ENCODE measurements at places on chromosomes 1 and 21. TPM values are rescaled to one million over a fixed set of nuclear protein-coding genes. Genes with fewer than 3 reads are reported as not detected.

The FNDC10 gene
- total RNA-seq = 7.9 TPM

The CFHR4 gene
- not detected for total RNA-seq

The VPS13D gene
- total RNA-seq = 30.7 TPM

The MPL gene
- not detected for total RNA-seq

The DCDC2B gene
- total RNA-seq = not detected

The RGSL1 gene
- not detected for total RNA-seq

The ESRRG gene
- total RNA-seq = 1.7 TPM

The C1QTNF12 gene
- 2.8 TPM for total RNA-seq

The UTS2 gene
- total RNA-seq = not detected

The LRRC38 gene
- total RNA-seq = 4.8 TPM

GRCh38 chr21:38080888-38081287 lies 164.6 kb upstream of the KCNJ6 start:
- H3K4me1 ChIP-seq = no peaks in the 10 kb centered on the region
- H3K36me3 ChIP-seq = no peaks in the 10 kb centered on the region
- no peak for DNase-seq
- no peak overlapping the region for H3K27ac ChIP-seq

DNA sequence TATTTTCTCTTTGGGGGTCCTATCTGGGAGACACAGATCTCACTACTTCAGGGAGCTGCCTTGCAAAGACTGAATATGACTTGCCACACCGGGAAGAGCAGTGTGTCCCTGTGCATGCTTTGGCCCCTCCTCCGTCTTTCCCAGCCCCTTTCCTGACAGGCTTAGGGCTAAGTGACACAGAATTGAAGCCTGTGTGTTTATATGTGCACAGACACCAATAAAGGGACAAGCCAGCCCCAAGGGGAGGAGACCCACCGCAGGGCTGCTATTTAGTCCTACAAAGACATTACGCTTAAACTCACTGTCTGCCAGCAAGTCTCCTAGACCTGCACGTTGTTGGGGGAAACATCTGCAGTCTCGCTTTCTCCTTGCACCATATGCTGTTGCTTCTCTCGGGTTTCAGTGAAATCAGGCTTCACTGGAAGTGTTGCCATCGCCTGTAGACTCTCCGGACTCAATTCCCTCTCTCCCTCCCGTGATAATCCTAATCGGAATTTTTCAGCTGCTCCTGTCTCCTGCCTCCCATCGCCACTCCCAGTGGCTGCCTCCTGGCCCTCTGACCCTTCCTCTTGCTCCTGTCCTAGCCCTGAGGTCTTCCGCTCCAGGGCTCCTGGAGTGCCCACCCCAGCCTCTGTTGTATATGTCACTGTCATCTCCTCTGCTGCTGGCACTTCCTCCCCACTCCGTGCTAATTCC lies 58.5 kb upstream of the LRRC53 start:
- H3K27ac ChIP-seq = no peak overlapping the region
- H3K4me1 ChIP-seq = no peaks in the 10 kb centered on the region
- no peak for DNase-seq

GRCh38 chr1:39529901-39530535 lies 38.6 kb downstream of the BMP8A start:
- no peak overlapping the region for H3K4me3 ChIP-seq
- H3K4me1 ChIP-seq = no peaks in the 10 kb centered on the region
- H3K27me3 ChIP-seq = no peaks in the 10 kb centered on the region
- H3K27ac ChIP-seq = no peak overlapping the region
- no peak for DNase-seq

GRCh38 chr1:92851729-92852128 lies 19.9 kb downstream of the RPL5 start:
- H3K4me1 ChIP-seq = no peaks in the 10 kb centered on the region
- no peaks in the 10 kb centered on the region for H3K36me3 ChIP-seq
- H3K27me3 ChIP-seq = no peaks in the 10 kb centered on the region

- no peaks in the 10 kb centered on the region for H3K36me3 ChIP-seq
- no peak for DNase-seq
- no peak overlapping the region for H3K4me3 ChIP-seq
- H3K27ac ChIP-seq = no peak overlapping the region
These were observed 97.0 kb upstream of the IFFO2 start for GRCh38 chr1:19053486-19053885.

GRCh38 chr1:37438869-37439343 lies 35.5 kb upstream of the ZC3H12A start:
- H3K36me3 ChIP-seq = no peaks in the 10 kb centered on the region
- H3K27me3 ChIP-seq = peaks cover 18% of the 10 kb centered on the region
- no peaks in the 10 kb centered on the region for H3K4me1 ChIP-seq

- DNase-seq = no peak
- peaks cover 67% of the 10 kb centered on the region for H3K27me3 ChIP-seq
- H3K27ac ChIP-seq = no peak overlapping the region
- no peaks in the 10 kb centered on the region for H3K4me1 ChIP-seq
These were observed 20.9 kb downstream of the S100A7A start for GRCh38 chr1:153437236-153437635.

GRCh38 chr1:58576325-58576726 lies 726 bp downstream of the TACSTD2 start:
- H3K27ac ChIP-seq = peak overlapping the region; percentile 88

DNA sequence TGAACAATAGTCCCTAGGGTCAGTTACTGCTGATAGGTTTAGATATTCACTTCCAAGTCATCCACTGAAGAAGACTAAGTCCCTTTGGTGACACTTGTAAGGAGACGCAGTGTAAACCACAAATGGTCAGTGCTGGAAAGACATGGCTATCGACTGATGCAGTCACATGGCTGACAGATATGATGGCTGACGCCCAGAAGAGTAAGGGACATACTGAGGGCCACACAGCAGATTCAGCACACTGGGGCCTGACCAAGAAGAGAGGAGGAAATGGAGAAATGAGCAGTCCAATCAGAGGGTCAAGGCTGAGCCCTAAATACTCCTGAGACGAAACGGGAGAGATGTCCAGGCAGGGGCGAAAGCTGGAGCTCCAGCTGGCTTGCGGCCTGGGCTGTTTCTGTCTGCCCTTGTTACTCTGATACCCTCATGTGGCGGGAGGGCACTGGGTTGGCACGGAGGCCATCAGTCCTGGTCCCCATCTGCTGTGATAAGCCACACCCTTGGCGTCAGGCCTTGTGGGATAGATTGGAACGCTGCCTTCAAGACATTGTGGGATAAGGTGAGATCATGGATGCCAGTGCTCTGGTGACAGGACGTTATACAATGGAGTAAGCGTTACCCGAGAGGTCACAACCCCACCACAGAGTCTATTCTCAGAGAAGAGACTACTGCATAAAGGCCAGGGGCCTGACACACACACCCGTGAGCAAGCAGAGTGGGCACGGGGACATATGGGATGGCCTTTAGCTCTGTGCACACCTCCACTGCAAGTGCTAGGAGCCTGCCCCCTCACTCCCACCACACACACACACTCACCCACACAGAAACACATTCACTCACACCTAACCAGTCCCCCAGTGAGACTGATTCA lies 158.4 kb downstream of the TRABD2B start:
- H3K27ac ChIP-seq = no peak overlapping the region
- H3K4me1 ChIP-seq = no peaks in the 10 kb centered on the region
- no peak overlapping the region for H3K4me3 ChIP-seq
- no peak for DNase-seq
- H3K27me3 ChIP-seq = no peaks in the 10 kb centered on the region

GRCh38 chr1:24641646-24642151 lies 1.4 kb upstream of the SRRM1 start:
- DNase-seq = no peak
- peaks cover 15% of the 10 kb centered on the region for H3K36me3 ChIP-seq
- H3K27ac ChIP-seq = no peak overlapping the region
- H3K4me1 ChIP-seq = peaks cover 28% of the 10 kb centered on the region
- no peaks in the 10 kb centered on the region for H3K27me3 ChIP-seq
- peak overlapping the region; percentile 77 for H3K4me3 ChIP-seq

- peak; percentile 64 for DNase-seq
- peaks cover 7% of the 10 kb centered on the region for H3K4me1 ChIP-seq
- H3K36me3 ChIP-seq = no peaks in the 10 kb centered on the region
These were observed 7.3 kb upstream of the PMVK start for GRCh38 chr1:154943649-154944400.

GRCh38 chr1:228279011-228279721 lies 71.3 kb downstream of the OBSCN start:
- H3K27ac ChIP-seq = no peak overlapping the region
- H3K27me3 ChIP-seq = no peaks in the 10 kb centered on the region
- peaks cover 3% of the 10 kb centered on the region for H3K36me3 ChIP-seq
- no peak for DNase-seq
- H3K4me1 ChIP-seq = peaks cover 4% of the 10 kb centered on the region

GRCh38 chr1:5989286-5989605 lies 3.0 kb downstream of the NPHP4 start:
- H3K4me3 ChIP-seq = no peak overlapping the region
- peaks cover 14% of the 10 kb centered on the region for H3K4me1 ChIP-seq
- DNase-seq = no peak
- H3K27me3 ChIP-seq = no peaks in the 10 kb centered on the region
- H3K36me3 ChIP-seq = no peaks in the 10 kb centered on the region
- no peak overlapping the region for H3K27ac ChIP-seq

DNA sequence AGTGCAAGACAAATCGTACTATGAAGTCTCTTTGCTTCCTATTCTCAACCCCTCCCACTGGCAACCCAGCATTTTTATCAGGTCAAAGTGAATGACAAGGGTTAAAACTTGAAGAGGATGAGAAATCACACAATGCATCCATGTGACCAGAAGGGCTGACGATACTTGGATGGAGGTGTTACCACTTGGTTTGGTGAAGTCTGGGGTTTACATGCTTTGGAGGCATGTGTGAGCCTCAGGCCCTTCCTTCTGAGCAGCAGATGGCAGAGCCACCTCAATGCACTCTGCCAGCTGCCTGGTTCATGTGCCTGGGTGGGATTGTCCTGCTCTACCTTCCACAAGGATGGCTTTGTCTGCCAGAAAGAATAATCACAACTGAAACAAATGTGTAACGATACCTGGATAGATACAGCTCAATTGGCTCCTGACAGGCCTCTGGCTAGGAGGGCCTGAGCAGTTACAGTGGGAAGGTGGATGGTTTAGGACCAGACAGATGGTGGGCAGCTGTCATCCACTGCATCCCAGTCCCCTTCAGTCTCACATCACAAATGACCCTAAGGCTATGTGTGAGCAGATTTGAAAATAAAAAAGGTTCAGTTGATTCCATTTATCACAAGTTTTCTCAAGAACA lies 51.5 kb upstream of the CNIH3 start:
- no peak for DNase-seq
- H3K4me3 ChIP-seq = peak overlapping the region; percentile 0
- H3K4me1 ChIP-seq = peaks cover 59% of the 10 kb centered on the region
- H3K27ac ChIP-seq = peak overlapping the region; percentile 90

- no peak overlapping the region for H3K27ac ChIP-seq
- peak; percentile 92 for DNase-seq
- peaks cover 17% of the 10 kb centered on the region for H3K4me1 ChIP-seq
- H3K36me3 ChIP-seq = no peaks in the 10 kb centered on the region
- no peaks in the 10 kb centered on the region for H3K27me3 ChIP-seq
These were observed 27.5 kb upstream of the EPB41 start for GRCh38 chr1:28886731-28887418.

GRCh38 chr1:53092659-53093450 lies 30.8 kb downstream of the PODN start:
- H3K27ac ChIP-seq = no peak overlapping the region
- H3K27me3 ChIP-seq = no peaks in the 10 kb centered on the region
- H3K4me3 ChIP-seq = no peak overlapping the region
- H3K36me3 ChIP-seq = no peaks in the 10 kb centered on the region

GRCh38 chr1:89974256-89974655 lies 20.7 kb upstream of the ZNF326 start:
- no peaks in the 10 kb centered on the region for H3K36me3 ChIP-seq
- H3K27me3 ChIP-seq = no peaks in the 10 kb centered on the region
- no peak overlapping the region for H3K27ac ChIP-seq
- no peak overlapping the region for H3K4me3 ChIP-seq
- DNase-seq = no peak
- peaks cover 30% of the 10 kb centered on the region for H3K4me1 ChIP-seq

All from PC-3 (cell line).